ENCODE measurements at places on chromosomes 5 and 9. TPM values are rescaled to one million over a fixed set of nuclear protein-coding genes. Genes with fewer than 3 reads are reported as not detected.

COMMD10 gene
- 18.1 TPM for total RNA-seq

SLC46A2 gene
- total RNA-seq = not detected

GADD45G gene
- 3.5 TPM for total RNA-seq

MAT2B gene
- 41.0 TPM for total RNA-seq

DNA sequence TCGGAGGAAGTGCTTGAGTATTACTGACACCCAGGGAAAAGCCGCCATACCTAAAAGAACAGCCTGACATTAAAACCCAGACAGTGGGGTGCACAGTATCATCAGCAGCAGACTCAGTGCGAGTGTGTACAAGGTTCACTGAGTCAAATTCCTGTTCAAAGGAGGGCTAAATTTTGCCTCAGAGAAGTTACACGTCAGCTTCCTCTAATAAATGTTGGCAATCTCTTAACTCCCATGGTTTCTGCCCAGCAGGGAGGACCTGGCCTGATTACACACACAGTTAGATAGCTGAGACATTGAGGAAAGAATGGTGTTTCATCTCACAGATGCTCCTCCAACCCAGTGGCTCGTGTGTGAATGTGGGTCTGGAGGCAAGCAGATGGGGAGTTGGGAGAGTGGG is 38.2 kb downstream of the NIPSNAP3B start:
- no peaks in the 10 kb centered on the region for H3K27me3 ChIP-seq
- H3K27ac ChIP-seq = no peak overlapping the region
- H3K36me3 ChIP-seq = peaks cover 63% of the 10 kb centered on the region
- no peak overlapping the region for H3K4me3 ChIP-seq
- peak; percentile 31 for DNase-seq
- no peaks in the 10 kb centered on the region for H3K4me1 ChIP-seq

- H3K4me1 ChIP-seq = peaks cover 39% of the 10 kb centered on the region
- H3K4me3 ChIP-seq = no peak overlapping the region
- H3K27me3 ChIP-seq = no peaks in the 10 kb centered on the region
Measured at GRCh38 chr5:149172261-149172660, 31.0 kb downstream of the ABLIM3 start.

- H3K36me3 ChIP-seq = no peaks in the 10 kb centered on the region
- H3K4me3 ChIP-seq = no peak overlapping the region
- peaks cover 2% of the 10 kb centered on the region for H3K4me1 ChIP-seq
- H3K27me3 ChIP-seq = peaks cover 2% of the 10 kb centered on the region
- no peak overlapping the region for H3K27ac ChIP-seq
Measured at GRCh38 chr5:174916227-174916626, 191.8 kb downstream of the MSX2 start.

- no peaks in the 10 kb centered on the region for H3K4me1 ChIP-seq
- no peak for DNase-seq
- H3K27me3 ChIP-seq = no peaks in the 10 kb centered on the region
- H3K27ac ChIP-seq = no peak overlapping the region
- H3K36me3 ChIP-seq = no peaks in the 10 kb centered on the region
Measured at GRCh38 chr5:10303699-10304170, 4.0 kb downstream of the CMBL start.

GRCh38 chr9:115635680-115636383 is 517.8 kb upstream of the PAPPA start:
- no peak overlapping the region for H3K4me3 ChIP-seq
- H3K4me1 ChIP-seq = peaks cover 14% of the 10 kb centered on the region
- H3K27me3 ChIP-seq = no peaks in the 10 kb centered on the region
- H3K36me3 ChIP-seq = no peaks in the 10 kb centered on the region

DNA sequence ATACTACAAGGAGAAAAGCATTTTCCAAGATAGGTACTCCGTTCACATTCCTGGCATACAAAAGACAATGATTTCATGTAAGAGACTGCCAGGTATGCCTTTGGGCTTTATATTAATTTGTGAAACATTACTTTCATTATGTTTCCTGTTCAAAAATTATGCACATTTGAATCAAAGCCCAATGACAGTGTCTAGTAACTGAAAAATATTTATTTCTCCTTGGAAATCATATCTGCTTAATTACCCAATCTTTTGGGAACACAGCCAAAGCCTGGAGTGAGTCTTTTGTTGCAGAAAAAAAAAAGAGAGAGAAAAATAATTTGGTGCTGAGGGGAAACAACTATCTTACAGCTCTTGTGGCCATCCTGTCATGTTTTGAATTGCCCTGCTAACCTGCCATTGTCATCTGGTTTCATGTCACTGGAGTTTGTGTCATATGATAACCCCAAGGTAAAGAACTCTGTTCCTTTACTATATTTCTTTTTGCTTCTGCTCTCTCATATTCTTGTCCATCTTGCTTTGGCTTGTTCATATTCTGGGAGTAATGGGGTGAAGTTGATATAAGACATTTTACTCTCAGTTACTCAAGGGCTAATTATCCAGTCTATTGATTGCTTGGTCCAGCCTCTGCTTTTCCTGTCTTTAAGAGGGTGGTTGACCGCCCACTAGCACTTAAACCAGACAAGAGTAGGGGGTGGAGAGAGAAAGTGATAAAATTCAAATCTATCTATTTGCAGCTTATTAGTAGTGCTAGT is 238.3 kb upstream of the NUDT12 start:
- H3K36me3 ChIP-seq = no peaks in the 10 kb centered on the region
- H3K27ac ChIP-seq = no peak overlapping the region
- no peaks in the 10 kb centered on the region for H3K4me1 ChIP-seq
- peak; percentile 66 for DNase-seq
- no peak overlapping the region for H3K4me3 ChIP-seq

DNA sequence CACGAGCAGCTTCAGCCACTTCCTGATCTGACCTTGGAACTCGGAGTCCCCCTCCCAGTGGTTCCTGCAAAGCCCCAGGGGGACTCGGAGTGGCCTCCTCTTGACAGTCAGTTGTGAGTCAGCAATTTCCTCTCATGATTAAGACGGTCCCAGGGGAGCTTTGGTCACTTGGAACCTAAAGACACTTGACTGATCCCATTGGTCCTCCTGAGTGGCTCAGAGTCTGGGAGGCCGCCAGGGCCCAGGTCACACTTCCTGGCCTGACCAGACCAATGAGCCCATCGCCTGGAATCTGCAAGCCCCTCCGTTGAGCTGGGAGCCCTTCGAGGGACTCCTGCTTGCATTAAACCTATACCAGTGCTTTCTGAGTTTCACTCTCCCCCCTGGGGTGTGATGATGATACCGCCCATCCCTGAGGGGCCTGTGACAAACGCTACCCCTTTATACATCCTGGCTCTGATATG is 29.1 kb downstream of the TSPAN17 start:
- no peak overlapping the region for H3K27ac ChIP-seq
- H3K36me3 ChIP-seq = no peaks in the 10 kb centered on the region
- peaks cover 2% of the 10 kb centered on the region for H3K4me1 ChIP-seq
- no peak overlapping the region for H3K4me3 ChIP-seq
- DNase-seq = no peak

GRCh38 chr5:85646641-85647040 is 971.1 kb upstream of the COX7C start:
- H3K27me3 ChIP-seq = no peaks in the 10 kb centered on the region
- no peak for DNase-seq
- H3K4me3 ChIP-seq = no peak overlapping the region
- H3K36me3 ChIP-seq = no peaks in the 10 kb centered on the region
- H3K4me1 ChIP-seq = no peaks in the 10 kb centered on the region

DNA sequence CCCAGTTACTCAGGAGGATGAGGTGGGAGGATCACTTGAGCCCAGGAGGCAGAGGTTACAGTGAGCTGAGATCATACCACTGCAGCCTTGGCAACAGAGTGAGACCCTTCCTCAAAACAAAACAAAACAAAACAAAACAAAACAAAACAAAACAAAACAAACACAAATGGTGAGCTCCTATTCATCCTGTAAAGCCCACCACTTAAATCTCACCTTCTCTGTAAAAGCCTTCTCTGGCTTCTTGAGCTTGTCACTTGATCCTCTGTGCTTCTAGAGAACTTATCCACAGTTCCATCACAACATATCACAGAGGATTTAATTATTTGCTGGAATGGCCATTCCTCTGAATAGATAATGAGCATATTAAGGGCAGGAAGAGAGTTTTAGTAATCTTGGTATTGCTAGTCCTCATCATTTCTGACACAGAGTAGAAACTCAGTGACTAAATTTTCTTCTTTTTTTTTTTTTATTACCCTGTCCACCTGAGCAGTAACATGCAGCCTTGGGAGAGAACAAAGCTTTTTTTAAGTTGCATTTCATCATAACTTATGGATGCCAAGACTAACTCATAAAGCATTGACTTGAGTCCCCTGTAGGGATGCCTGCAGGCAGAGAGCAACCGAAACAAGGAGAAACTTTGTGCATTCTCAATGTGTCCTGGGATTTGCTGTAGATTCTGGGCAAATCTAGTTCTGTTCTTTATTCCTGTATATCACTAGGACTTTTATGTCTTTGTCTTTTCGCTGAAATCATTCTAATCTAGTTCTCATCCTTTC is 13.0 kb upstream of the HSPA9 start:
- no peak overlapping the region for H3K4me3 ChIP-seq
- H3K27ac ChIP-seq = no peak overlapping the region
- H3K27me3 ChIP-seq = peaks cover 8% of the 10 kb centered on the region
- no peaks in the 10 kb centered on the region for H3K4me1 ChIP-seq

DNA sequence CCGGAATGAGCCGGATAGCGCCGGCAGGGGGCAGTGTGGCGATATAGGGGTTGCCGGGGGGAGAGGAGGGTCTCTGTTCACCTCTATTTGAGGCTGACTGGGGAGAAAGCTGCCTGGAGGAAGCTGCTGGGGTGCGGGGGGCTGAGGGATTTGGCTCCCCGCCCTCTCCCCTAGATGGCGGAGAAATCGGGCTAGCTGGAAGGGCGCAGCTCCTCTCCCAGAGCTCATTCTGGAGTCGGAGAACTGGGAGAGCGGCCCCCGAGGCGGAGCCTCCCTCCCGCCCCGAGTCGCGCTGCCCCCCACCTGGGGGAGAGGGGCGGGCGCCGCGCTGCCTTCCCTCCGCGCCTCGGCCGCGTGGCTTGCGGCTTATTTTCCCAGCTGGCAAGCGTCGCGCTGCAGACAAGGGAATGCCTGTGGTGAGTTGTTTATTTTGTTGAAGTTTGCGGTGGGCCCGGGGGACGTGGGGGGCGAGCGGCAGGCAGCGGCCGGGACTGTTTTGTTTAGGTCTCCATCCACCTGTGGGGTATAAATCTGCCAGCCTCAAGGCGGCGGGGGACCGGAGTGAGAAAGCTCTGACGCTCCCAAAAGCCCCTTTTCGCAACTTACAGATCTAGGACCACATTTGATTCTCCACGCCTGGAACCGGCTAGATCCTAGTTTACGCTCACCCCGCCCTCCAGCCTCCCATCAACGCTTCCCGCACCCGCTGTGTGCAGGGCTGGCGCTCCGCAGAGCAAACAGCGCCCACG is 4.1 kb upstream of the RGMB start:
- H3K27ac ChIP-seq = peak overlapping the region; percentile 84
- DNase-seq = peak; percentile 67
- no peaks in the 10 kb centered on the region for H3K36me3 ChIP-seq
- peaks cover 10% of the 10 kb centered on the region for H3K4me1 ChIP-seq
- H3K27me3 ChIP-seq = no peaks in the 10 kb centered on the region
- H3K4me3 ChIP-seq = peak overlapping the region; percentile 79

- no peak overlapping the region for H3K4me3 ChIP-seq
- peaks cover 27% of the 10 kb centered on the region for H3K4me1 ChIP-seq
- H3K27me3 ChIP-seq = no peaks in the 10 kb centered on the region
Measured at GRCh38 chr5:142428036-142428772, 103.4 kb upstream of the SPRY4 start.

DNA sequence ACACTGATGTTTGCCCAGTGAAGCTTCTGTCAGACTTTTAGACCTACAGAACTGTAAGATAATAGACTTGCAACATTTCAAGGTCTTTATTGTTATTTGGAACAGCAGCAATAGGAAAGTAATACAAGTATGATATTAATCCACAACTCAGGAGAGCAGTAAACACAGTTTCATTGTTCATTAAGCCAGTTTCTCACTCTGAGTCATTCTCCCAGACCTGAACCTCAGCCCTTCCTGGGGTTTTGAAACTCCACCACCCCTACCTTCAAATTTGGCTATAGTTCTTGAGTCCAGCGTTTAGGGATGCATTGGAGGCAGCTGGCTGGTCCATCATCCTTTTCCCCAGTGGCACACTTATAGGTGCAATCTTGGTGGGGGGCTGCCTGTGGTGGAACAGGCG is 203.2 kb downstream of the RAB3C start:
- DNase-seq = no peak
- no peak overlapping the region for H3K27ac ChIP-seq
- no peaks in the 10 kb centered on the region for H3K27me3 ChIP-seq
- no peaks in the 10 kb centered on the region for H3K4me1 ChIP-seq
- no peaks in the 10 kb centered on the region for H3K36me3 ChIP-seq

DNA sequence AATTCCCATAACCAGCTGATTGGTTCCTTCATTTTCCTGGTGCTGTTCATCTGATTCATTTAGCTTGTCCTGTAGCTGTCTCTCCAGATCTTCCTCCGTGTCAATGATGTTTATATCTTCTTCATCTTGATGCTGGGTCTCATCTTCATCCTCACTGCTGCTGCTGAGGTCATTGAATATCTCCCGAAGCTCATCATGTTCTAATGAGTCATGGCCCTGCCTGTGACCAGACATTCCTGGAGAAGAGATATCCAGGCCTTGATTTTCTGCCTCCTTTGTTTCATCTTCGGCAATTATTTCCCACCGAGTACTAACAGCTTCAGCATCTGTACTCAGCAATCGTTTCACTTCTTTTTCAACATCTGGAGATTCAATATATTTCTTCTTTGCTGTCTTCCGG is 1.4 kb downstream of the TAF7 start:
- peak overlapping the region; percentile 89 for H3K4me3 ChIP-seq
- H3K27me3 ChIP-seq = no peaks in the 10 kb centered on the region
- H3K36me3 ChIP-seq = peaks cover 19% of the 10 kb centered on the region

GRCh38 chr9:113509463-113509862 is 45.9 kb downstream of the RGS3 start:
- DNase-seq = peak; percentile 84
- no peaks in the 10 kb centered on the region for H3K36me3 ChIP-seq
- H3K4me3 ChIP-seq = no peak overlapping the region
- H3K27ac ChIP-seq = no peak overlapping the region
- H3K4me1 ChIP-seq = peaks cover 10% of the 10 kb centered on the region

DNA sequence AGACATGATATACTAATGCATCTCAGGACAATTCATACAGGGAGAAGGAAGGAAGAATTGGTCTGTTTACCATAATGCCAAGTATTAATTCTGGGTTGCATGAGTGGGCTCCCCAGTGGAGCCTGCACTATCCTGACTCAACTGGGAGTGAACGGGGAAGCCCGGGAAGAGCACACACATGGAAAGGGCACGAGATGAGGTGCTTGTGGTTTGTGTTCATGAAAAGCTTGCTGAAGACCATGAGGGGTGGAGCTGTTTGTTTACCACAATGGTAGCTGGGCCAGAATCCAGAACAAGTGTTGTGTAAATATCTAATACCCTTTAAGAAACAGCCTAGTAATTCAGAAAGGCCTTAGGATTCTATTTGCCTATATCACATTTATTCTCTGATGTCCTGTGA is 44.6 kb downstream of the POC5 start:
- no peaks in the 10 kb centered on the region for H3K27me3 ChIP-seq
- no peak overlapping the region for H3K4me3 ChIP-seq

GRCh38 chr5:16570121-16570815 is 46.5 kb downstream of the RETREG1 start:
- peak; percentile 54 for DNase-seq
- peak overlapping the region; percentile 41 for H3K27ac ChIP-seq

- H3K4me3 ChIP-seq = no peak overlapping the region
- DNase-seq = no peak
- H3K4me1 ChIP-seq = no peaks in the 10 kb centered on the region
- H3K36me3 ChIP-seq = no peaks in the 10 kb centered on the region
- H3K27me3 ChIP-seq = peaks cover 22% of the 10 kb centered on the region
Measured at GRCh38 chr9:130986356-130986965, 22.5 kb upstream of the LAMC3 start.

- no peaks in the 10 kb centered on the region for H3K36me3 ChIP-seq
- H3K4me1 ChIP-seq = peaks cover 5% of the 10 kb centered on the region
- DNase-seq = no peak
Measured at GRCh38 chr5:17054911-17055310, 118.8 kb upstream of the MYO10 start.

GRCh38 chr5:22465177-22465576 is 388.0 kb downstream of the CDH12 start:
- H3K27me3 ChIP-seq = no peaks in the 10 kb centered on the region
- no peak for DNase-seq
